NCI-H345 (cell line): ENCODE measurements at places on chromosomes 7 and 10.

DNA sequence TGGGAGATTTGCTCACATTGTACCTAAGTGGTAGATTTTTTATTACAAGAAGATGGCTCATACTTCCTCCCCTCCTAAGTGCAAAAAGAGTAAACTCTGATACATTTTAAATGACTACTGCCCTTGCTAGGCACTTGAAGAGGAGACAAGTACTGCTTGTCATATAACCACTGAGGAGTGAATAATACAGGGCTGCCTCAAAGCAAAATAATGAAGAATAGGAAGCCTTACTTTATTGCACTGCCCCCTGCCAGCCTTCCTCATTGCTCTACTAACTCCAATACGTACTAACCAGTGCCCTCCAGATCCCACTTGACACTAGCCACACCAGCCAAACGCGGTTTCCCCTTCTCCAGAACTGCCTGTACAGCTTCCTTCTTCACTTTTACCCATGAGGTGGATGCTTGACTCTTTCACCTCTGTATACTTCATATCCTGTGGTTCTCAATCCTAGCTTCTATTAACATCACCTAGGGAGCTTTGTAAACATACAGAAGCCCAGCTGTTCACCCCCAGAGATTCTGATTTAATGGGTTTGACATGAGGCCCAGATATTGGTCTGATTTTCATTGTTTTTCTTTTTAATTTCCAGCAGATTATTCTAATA is 11.7 kb upstream of the MTERF1 start:
- no peak for DNase-seq

GRCh38 chr10:113736576-113736975 is 14.9 kb upstream of the PLEKHS1 start:
- DNase-seq, result no peak

- DNase-seq, result no peak
Measured at GRCh38 chr7:96903906-96904305, 101.4 kb upstream of the DLX6 start.

GRCh38 chr10:88707429-88708155 is 1.5 kb downstream of the LIPK start:
- no peak for DNase-seq

DNA sequence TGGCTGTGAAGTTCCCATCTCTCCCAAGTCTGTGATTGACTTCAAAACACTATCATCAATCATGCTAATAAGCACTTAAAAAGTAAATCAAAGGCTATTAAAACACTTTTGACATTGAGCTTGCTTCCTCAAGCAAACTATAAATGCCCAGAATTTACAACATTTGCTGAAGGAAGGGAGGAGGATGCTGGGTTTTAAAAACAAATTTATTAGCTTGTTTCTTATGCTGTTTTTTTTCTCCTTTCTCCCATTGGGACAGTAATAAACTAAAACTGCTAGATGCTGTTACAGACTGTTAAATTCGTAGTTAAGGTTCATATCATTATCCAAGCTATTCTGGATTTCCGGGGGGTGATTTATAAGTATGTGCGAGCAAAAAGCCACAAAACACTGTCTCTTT is 250.5 kb downstream of the SORCS1 start:
- no peak for DNase-seq

GRCh38 chr10:30125496-30125895 is 66.1 kb upstream of the JCAD start:
- no peak for DNase-seq

DNA sequence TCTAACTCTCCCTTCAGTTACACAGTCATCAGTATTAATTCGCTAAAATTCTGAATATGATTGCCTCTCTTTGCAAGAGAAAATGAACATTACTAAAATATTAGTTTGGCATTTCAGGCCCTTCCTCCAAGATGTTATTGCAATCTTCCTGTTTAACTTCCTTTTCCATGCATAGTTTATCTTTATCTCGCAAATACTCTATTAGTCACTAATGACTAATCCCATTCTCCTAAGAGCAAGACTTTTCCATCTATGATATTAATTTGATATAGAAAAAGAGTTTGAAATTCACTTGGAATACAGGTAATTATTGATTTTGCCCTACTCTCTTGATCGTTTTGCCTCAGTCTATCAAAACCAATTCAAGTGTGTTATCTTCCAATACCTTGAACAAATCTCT is 41.8 kb upstream of the SEMA3A start:
- DNase-seq, result no peak

DNA sequence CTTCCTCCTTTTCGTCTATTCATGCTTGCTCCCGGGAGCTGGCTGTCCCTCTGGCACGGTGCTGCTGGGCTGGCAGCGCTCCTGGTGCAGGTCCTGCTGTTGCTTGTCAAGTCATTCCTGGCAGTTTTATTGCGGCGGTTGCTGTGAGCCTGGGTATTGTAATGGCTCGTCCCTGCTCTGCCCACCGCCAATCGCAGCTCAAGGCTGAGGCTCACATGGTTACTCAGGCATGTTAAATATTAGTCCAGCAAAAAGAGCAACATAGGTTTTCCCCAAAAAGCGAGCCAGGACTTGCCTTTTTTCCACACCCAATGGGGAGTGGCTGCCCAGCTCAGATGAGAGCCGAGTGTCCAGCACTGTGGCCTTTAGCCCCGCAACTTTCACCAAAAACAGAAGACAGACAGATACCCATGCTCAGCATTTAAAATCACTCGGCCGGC is 492.9 kb upstream of the FOXK1 start:
- no peak for DNase-seq

DNA sequence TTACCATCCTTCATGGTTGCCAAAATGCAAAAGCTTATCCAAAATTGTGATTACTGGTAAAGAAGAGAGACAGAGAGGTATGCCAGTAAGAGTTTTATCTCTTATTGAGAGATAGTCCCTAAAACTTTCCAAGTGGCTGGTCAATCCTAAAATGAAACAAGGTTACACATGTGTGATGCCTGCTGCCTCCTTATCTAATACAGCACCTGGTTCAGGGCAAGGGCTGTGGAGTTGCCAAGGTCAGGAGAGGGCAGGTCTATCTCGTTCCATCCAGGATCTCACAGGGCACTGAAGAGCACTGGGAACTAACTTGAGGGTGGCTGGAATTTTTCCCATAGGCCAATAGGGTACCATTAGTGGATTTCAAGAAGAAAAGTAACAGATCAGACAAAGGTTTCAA is 18.3 kb downstream of the VOPP1 start:
- DNase-seq, result no peak
